ENCODE measurements at places on chromosomes 5 and 9.
A peak's percentile ranks its signal among the peaks of the same experiment; 100 is the strongest.

DNA sequence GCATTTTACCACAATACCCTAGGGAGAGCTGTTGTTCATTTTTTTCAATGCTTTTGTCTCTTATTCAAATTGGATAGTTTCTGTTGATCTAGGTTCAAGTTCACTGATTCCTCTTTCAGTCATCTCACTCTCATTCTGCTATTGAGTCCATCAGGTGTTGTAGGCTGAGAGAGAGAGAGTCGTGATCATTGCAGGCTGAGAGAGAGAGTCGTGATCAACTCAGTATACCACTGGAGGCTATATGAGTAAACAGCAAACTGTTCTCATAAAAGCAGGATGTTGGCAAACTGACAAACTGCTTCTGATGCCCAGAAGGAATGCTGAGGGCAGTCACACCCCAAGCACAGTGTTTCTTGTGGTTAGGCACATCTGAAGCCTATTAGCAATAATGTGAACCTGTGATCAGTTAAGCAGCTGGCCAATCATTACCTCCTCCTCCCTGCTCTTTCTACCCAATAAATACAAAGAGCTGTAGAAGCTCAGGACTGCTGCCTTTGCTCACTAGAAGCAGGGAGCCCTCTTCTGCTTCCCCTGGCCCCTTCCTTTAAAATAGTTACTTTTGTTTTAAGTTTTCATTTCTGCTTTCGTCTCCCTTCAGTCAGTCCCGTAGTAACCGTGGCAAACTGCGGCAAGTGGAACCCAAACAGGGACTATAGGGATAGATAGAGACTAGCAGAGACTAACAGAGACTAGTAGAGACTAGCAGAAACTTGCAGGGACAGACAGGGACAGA lies 476.1 kb upstream of the ACO1 start:
- DNase-seq = no peak

GRCh38 chr5:139701056-139701741 lies 53.0 kb downstream of the CXXC5 start:
- no peak for DNase-seq

GRCh38 chr5:54676481-54677340 lies 159.2 kb downstream of the SNX18 start:
- DNase-seq = no peak

- DNase-seq = no peak
Measured at GRCh38 chr5:121090822-121091221, 626.7 kb downstream of the PRR16 start.

- no peak for DNase-seq
Measured at GRCh38 chr9:30584559-30584958, 1799.9 kb upstream of the ACO1 start.

DNA sequence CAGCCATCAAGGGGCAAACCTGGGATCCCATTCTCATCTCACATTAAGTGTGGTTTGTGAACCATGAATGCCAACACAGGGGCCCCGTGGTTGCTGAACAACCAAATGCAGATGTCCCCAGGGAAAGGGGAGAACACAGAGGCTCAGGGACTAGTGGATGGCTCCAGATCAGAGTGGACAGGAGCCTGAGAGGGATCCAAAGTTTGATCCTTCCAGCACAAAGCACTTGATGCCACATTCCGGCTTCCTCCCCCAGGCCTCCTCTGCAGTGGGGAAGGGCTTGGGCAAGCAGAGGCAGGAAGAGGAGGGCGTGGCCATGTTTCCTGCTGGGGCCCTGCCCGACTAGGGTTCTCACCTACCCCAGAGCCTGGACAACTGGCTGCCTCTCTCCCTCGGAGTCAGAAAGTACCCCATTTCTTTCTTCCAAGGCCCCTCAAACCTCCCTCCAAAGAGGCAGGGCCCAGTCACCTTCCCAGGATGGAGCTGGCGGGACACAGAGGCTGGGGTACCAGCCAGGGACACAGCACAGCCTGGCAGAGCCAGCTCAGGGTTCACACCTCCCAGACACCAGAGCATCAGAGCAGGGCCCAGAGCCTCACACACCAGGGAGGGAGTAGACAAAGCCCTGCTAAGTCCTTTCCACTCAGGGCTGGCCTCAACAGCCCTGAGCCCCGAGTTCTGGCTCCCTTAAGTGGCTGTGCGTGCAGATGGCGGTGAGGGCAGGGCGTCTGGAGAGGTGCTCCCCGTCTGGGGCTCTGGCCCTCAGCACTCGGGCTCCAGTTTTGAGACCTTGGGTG lies 4.3 kb upstream of the RNF44 start:
- DNase-seq = peak; percentile 44

- DNase-seq = no peak
Measured at GRCh38 chr9:72407114-72407513, 42.1 kb upstream of the ZFAND5 start.

DNA sequence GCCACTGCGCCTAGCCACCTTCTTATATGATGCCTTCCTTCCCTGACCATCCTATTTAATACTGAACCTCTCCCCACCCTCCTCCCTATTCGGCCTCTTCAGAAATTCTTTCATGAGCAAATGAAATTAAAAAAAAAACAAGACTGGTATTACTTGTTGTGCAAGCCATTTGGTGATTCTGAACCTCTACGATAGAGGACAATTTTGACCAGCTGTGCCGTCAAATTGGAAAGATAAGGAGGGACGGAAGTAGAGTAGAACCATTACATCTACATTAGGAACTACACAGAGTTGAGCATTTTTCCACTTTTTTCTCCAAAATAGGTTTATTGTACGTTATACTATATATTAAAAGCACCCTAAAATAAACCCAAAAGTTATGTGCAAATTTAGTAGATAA lies 2.9 kb downstream of the DHX29 start:
- DNase-seq = no peak

DNA sequence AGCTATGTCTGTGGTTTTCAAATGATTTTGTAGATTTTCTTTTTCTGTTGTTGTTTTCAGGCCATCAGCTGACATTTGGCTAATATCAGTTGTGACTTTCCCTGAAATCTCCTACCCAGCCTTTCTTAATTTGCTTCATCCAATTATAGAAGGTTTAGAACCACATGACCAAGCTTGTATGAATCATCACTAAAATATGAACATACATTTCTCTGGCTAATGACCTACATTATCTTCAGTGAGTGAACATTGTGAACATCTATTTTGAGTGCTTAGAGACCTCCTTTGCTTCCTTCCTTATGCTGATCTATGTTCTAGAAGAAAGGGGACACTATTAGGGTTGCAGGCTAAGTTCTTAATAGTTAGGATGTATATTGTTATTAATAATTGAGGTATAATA lies 532.5 kb downstream of the RAB3C start:
- no peak for DNase-seq

- no peak for DNase-seq
Measured at GRCh38 chr5:56247592-56247991, 14.5 kb upstream of the ANKRD55 start.

GRCh38 chr5:78501411-78502352 lies 141.3 kb downstream of the SCAMP1 start:
- DNase-seq = no peak

DNA sequence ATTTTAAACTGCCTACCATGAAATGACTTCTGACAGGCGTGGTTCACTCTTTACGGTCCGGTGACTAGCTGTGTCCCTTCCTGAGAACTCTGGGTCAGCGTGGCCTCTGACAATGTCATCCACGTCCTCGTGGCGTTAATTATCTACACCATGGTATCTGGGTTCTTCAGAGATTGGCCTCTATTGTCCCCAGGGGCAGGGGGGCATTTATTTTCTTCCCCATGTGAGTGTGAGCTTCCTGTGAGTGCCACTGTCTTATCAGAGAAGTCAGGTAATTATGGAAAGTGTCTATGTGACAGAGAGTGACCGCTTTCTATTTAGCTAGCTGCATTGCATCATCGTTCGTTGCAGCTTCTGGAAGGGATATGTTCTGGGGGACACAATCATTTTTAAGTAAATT lies 77.2 kb downstream of the FBXL7 start:
- DNase-seq = no peak

DNA sequence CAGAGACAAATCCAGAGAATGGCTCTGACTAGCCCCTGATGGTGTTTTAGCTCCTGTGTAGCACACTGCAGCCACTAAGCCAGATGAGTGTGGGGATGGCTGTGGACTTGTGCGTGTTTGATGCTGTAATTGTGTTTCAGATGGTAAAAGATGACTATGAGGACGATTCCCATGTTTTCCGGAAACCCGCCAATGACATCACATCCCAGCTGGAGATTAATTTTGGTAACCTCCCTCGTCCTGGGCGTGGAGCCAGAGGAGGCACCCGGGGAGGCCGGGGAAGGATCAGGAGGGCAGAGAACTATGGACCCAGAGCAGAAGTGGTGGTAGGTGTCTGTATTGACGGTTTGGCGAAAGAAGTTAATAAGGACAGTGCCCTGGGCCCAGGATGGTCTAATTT lies 38.0 kb downstream of the HABP4 start:
- no peak for DNase-seq

- peak; percentile 81 for DNase-seq
Measured at GRCh38 chr9:128420060-128420650, 502 bp upstream of the CERCAM start.

GRCh38 chr9:82894548-82894947 lies 168.4 kb downstream of the RASEF start:
- DNase-seq = no peak

DNA sequence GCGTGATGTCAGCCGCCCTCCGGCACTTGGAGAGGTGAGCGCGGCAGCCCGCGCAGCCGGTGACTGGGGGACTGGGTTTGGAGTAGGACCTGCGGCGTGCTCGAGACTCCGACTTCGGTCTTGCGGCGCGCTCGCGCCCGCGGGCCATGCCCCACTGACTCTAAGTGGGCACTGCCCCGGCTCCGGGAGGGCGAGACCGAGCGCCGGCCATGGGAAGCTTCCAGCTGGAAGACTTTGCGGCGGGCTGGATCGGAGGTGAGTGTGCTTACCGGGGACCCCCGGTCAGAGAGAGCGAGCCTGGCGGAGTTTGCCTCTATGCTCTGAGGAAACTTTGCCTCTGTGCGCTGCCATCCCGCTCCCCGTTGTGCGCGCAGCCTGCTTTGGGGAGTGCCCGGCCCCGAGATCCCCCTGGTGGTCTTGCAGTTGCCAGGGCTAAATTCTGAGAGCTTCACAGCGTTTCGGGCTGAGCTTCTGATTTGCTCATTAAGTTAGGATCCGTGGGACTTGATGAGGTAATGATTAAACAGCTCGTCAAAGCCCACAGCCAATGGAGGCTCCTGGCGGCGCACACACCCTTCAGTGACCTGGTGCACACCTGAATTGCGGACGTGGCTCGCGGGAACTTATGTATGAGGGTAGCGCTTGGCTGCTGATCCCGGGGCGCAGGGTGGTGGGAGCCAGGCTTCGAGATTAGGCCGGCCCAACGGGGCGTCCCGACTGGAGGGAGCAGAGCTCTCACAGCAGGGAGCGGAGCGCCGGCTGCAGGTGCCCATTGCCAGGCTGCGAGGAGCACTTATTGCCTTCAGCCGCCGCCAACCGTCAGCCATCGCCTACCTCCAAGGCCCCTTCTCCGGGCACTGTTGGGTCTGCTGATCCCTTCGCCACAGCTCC lies at the start of gene SLC25A48:
SLC25A48 (plus strand) TSS at position 25 of the 891 bp plus-strand sequence; CDS start at position 210, 185 bp downstream.
- peak; percentile 85 for DNase-seq

GRCh38 chr5:139847091-139847490 lies 51.5 kb downstream of the PSD2 start:
- DNase-seq = no peak

GRCh38 chr9:22170556-22170955 lies 161.5 kb upstream of the CDKN2B start:
- no peak for DNase-seq

GRCh38 chr5:143638654-143639053 lies 173.3 kb upstream of the HMHB1 start:
- no peak for DNase-seq

DNA sequence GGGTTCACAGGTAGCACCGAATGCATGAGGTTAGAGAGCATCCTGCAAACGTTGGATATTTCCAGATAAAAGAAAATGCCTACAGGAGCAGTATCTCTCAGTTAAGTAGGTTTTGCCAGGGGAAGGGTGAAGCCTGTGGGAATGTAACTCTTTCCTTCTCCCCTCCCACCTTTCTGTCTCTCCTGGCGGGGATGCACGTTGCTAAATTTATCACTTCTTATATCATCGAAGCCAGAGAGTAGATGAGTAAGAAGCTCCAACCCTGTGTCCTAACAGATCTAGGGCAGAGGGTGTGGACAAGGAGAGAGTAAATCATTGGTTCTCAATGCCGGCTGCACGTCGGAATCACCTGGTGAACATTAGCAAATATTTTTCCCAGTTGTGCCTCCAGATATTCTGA lies 457.5 kb downstream of the ENC1 start:
- DNase-seq = no peak

DNA sequence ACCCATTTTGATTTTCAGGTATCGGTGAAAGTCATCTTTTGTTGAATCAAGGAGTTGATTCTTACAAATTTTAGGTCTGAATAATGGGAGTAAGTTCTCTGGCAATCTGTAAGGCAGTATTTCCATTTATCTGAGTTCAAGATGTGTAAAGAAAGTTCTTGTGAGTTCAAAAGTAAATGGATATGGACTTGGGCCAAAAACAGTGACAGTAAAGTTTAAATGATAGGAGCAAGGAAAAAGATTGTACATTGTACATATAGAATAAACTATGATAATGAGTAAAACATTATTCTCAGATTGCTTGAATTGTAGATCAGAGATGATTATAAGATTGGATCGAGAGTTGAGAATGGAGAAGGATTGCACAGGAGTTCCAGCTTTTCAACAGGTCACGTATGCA lies 329.3 kb downstream of the PJA2 start:
- no peak for DNase-seq

DNA sequence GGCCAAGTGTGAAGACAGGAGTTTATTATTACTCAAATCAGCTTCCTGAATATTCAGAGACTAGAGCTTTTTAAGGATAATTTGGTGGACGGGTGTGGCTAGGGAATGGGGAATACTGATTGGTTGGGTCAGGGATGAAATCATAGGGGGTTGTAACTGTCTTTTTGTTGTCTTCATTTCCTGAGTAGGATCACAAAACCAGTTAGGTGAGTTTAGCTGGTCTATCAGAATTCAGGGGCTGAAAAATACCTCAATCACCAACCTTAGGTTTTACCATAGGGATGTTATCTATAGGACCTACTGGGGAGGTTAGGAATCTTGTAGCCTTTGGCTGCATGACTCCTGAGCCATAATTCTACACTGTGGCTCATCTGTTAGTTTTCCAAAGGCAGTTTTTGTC lies 235.8 kb downstream of the YTHDC2 start:
- DNase-seq = no peak

- peak; percentile 39 for DNase-seq
Measured at GRCh38 chr9:129177443-129177790, 644 bp downstream of the IER5L start.

DNA sequence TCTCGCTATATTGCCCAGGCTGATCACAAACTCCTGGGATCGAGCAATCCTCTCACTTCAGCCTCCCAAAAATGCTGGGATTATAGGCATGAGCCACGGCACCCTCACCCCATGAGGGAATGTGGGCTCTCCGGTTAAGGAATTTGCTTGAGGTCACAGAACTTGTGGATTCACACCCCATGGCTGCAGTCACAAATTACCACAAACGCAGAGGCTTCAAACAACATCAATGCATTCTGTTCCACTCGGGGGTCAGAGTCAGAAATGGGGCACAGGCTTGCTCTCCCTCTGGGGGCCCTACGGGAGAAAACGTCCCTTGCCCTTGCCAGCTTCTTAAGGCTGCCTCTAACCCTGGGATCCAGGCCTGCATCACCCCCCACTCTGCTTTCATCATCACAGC lies 12.2 kb upstream of the SPINK4 start:
- DNase-seq = no peak
